ENCODE measurements at places on chromosomes 5 and 9.

- no peak for DNase-seq
Observed at GRCh38 chr9:32886021-32886420, 102.7 kb downstream of the TMEM215 start.

DNA sequence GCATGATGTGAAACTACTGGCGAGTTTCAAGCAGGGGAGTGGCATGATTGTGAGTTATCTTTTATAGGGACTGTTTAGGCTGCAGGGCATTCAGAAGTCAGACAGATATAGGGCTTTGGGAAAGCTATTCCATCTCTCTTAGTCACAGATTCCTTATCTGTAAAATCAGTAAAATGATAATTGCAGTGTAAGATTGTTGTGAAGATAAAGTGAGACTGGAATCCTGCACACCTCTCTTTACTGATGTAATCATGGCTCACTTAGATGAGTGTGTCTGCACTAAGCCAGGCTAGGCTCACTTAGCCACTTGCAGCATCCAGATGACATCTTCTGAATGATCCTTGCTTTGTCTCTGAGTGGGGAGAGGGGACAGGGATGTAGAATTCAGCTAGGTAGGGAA, 81.8 kb upstream of the MAMDC2 start:
- DNase-seq, result no peak

- DNase-seq, result no peak
Observed at GRCh38 chr9:4494806-4495205, 4.5 kb downstream of the SLC1A1 start.

DNA sequence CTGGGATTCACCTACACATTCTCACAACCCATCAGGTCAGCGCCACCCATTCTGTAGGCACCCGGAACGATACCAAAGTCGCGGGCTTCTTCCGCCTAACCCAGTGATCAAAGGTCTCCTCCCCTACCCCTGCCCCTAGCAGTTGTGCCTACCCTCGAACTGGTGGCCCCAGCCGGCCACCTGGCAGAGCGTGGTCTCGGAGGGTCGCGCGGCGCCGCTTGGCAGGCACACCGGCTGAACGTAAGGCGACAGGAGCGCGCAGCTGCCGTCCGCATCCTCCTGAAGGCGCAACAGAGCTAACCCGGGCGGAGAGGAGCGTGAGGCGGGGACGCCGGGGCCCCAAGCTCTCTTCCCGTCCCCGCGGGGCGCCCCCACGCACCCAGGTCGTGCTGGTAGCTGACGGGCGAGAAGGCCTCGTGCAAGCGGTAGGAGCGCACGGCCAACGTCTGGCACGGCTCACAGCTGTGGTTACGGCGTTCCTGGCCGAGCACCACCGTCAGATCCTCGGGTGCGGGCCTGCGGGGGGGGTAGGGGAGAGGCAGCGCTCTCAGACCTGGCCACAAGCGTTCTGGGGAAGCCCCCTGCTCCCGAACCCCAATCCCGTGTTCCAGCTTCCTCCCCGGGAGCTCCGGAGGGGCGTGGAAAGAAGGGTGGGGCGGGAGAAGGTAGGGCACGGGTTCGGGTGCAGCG, 2.8 kb upstream of the PFN3 start:
- peak; percentile 21 for DNase-seq

DNA sequence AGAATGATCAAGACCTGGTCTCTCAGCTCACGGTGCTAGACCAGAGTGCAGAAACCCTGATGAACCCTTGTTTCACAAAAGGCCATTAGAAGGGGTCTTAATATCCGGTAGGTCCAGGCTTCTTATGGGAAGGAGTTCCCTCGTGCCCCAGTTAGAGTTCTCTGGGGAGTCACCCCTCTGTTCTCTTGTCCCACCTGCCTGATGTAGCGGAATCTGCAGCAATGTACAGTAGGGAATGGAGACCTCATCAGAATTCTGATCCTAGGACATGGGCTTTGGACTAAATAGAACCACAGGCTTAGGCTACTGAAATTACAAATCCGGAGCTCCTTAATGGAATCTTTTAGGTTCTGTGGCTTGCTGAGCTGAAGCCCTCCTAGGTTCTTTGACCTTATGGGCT, 243.6 kb upstream of the IRX2 start:
- no peak for DNase-seq

- DNase-seq, result peak; percentile 49
Observed at GRCh38 chr5:150129813-150130492, 25.7 kb downstream of the PDGFRB start.

DNA sequence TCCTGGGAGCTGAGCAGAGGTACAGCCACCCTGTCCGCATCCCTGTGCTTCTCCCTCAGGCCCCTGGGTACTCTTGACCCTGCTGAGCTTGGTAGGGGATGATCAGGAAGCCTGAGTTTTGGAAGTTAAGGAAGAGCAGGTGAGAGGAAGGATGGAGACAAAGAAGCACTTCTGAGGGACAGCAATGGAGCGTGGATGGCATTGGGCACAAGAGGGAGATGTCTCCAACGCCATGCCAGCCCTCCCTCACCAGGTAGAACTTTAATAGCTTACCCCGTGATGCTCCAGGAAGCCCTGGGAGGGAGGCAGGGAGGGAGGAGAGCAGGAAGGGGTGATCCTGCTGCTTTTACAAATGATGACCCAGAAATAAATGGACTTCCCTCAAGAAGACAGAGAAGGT, 29.9 kb upstream of the SMU1 start:
- no peak for DNase-seq

GRCh38 chr5:132022737-132023136, 11.3 kb upstream of the ACSL6 start:
- peak; percentile 53 for DNase-seq

GRCh38 chr9:91516777-91517176, 93.1 kb upstream of the NFIL3 start:
- DNase-seq, result no peak

- DNase-seq, result no peak
Observed at GRCh38 chr9:129597355-129598088, 23.4 kb downstream of the C9orf50 start.

DNA sequence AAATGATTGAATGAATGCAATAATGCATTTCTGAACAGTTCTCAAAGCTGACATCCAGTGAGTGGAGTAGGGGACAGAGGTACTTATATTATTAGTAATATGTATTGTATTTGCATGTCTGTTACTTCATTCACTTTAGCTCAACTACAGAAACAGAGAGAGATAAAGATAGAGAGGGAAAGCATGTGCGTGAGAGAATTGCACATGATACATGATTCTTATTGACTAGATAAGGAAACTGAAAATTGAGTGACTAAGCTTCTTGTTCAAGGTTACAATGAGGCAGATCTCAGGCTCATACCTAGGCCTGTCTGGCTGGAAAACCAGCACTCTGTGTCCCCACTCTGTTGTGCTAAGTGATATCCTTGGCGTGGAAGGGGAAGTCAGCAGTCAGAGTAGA, 337.7 kb upstream of the KLF4 start:
- no peak for DNase-seq

- DNase-seq, result peak; percentile 15
Observed at GRCh38 chr5:137753691-137754187, 424 bp downstream of the HNRNPA0 start.

- no peak for DNase-seq
Observed at GRCh38 chr9:115050002-115050490, 67.9 kb downstream of the TNC start.

DNA sequence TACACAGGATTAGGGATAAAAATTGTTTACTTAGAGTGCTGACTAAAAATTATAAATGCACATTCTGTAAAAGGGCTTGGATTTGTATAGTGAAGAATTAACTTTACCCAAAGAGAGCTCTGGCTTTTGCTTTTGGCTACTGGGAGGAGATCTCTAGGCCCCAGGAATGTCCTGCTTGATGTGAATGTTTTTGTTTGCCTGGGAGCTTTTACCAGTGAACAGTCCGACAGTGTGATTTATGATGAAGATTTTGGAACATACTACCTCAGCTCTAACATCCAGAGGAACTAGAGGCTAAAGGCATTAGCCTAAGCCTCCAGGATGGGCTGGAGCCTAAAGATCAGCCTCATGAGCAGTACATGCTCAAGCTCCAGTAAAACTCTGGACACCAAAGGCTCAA, 103.7 kb upstream of the RFX3 start:
- no peak for DNase-seq

DNA sequence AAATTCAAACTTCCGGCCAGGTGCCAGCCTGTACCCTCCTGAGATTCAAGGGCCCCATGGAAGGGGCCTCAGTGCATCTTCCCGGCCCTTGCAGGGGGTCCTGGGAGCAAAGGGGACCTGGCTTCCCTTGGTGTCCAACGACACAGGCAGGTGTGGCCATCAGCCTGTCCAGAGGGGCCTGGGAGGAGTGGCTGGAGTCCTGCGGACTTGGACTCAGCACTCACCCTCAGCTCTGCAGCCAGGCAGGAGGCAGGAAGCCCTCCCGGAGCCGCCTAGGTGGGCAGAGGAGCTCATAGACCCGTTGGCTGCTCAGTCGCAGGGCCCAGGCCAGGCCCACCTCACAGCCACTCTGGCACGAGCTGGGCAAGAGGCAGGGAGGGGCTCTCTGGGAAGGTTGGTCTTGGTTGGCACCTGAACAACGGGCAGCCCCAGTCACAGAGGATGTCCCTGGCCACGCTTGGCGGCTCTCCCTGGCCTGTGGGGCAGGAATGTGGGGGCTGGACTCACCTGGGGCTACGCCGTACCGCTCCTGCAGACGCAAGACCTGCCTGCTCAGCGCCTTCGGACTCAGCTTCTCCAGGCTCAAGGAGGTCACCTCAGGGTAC, 53.8 kb upstream of the NRARP start:
- no peak for DNase-seq

DNA sequence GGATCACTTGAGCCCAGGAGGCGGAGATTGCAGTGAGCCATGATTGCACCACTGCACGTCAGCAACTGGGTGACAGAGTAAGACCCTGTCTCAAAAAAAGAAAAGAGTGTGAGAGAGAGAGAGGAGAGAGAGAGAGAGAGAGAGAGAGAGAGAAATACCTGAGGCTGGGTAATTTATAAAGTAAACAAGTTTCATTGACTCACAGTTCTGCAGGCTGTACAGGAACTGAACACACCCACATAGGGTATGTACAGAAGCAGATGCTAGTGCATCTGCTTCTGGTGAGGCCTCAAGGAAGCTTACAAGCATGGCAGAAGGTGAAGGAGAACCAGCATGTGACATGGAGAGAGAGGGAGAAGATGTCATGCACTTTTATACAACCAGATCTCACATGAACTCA, 46.4 kb upstream of the CHD1 start:
- DNase-seq, result no peak

DNA sequence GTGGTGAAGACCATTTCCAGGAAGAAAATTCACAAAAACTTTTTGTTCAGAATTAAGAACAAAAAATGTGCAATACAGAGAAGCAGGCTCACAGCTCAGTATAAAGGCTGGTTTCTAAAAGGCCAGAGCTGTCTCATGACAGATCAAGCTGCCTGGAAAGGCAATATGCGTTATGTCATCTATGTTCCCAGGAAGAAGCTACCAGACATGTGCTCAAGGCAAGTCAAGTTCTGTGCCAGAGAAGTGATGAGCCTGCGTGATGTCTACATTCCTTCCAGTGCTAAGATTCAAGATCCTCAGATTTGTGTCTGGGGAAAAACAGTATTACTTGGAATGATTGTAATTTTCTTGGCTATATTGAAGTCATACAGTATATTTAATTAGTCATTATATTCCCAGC, 104.3 kb downstream of the PDE4D start:
- no peak for DNase-seq

DNA sequence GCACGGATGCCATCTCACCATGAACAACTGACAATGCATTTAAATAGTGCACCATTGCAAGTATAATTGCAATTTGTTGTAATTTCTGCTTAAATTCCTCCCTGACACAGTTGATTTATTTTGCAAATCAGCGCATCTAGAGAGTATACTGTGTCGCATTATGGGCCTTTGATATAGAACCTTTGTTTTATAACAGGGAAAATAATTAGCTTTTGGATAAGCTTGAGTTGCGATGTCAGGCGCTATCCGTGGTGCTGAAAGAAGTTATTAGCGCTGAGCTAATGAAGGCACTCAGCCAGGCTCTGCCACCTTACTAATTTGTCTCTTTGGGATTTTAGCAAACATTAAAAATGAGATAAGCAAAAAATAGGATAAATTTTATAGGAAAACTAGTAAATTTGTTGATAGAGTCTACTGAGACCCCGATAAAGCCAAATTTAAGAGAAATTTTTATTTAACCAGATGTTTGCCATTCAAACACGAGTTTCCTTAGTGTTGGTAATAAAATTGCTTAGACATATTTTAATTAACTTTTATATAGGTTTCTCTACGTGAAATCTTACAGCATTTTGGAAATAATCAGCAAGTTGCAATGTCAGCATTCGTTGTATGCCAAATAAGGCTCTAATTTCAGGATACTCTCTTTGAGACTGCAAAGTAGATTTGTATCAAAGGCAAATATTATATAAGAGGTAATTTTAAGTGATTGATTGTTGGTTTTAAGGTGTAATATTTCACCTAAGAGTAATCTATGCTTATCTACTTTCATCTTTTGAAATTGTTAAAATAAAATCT, 355.5 kb downstream of the TLR4 start:
- no peak for DNase-seq

- DNase-seq, result no peak
Observed at GRCh38 chr5:96863114-96863513, 13.2 kb upstream of the ERAP2 start.

DNA sequence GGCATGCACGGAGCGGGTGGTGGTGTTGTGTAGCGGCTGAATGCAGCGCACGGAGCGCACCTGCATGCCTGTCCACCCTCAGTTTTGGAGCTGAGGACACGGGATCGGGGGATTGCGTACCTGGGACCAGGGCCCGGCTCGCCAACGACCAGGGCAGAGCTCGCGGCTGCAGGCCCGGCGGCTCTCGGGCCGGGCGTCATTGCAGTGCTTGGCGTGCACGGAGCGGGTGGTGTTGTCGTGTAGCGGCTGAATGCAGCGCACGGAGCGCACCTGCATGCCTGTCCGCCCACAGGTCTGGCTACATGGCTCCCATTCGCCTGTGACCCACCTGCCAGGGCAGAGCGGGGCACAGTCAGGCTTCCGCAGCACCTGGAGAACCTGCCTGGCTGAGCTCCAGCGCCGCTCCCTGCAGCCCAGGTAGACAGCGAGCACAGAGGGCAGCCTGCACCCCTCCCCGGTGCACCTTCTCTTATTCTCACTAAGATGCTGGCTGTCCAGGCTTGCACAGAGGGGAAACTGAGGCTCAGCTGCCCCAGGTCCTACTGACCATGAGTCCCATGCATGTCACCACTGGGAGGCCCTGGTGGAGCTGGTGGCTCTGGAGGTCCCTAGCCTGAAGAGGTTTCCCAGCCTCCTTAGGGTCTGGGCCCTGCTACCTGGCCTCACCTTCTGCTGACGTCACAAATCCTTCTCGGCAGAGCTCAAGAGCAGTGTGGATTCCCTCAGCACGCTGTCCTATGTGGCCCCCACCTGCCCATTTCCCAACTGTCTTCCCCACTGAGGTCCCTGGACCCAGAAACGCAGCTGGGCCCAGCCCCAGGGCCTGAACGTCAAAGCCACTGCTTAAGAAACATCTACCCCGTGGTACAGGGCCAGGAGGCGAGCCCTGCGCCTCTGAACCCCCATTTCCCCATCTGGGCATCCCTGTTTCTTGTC, 64.9 kb downstream of the ZNF354C start:
- DNase-seq, result no peak

GRCh38 chr9:99823681-99824377, 2.1 kb downstream of the NR4A3 start:
- peak; percentile 69 for DNase-seq
